ENCODE measurements at places on chromosomes 13 and 19. TPM values are rescaled to one million over a fixed set of nuclear protein-coding genes. Genes with fewer than 3 reads are reported as not detected.
A peak's percentile ranks its signal among the peaks of the same experiment; 100 is the strongest.

DNA sequence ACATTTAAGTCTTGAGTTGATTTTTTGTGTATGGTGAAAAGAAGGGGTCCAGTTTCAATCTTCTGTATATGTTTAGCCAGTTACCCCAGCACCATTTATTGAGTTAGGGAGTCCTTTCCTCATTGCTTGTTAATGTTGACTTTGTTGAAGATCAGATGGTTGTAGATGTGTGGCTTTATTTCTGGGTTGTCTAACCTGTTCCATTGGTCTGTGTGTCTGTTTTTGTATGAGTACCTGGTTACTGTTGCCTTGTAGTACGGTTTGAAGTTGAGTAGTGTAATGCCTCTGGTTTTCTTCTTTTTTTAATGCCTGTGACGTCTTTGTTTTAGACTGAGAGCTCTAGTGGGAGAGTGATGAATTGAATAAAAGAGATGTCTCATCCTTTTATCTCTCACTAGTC lies 83.2 kb downstream of the NBEA start:
- no peak overlapping the region for H3K27ac ChIP-seq
- no peak for DNase-seq
- no peak overlapping the region for H3K4me3 ChIP-seq
- H3K36me3 ChIP-seq = no peaks in the 10 kb centered on the region
- H3K4me1 ChIP-seq = no peaks in the 10 kb centered on the region

GRCh38 chr19:788686-788982 lies 8.6 kb upstream of the PTBP1 start:
- no peak overlapping the region for H3K4me3 ChIP-seq
- H3K4me1 ChIP-seq = no peaks in the 10 kb centered on the region

GRCh38 chr19:5193192-5193591 lies 147.4 kb downstream of the PTPRS start:
- H3K4me3 ChIP-seq = no peak overlapping the region
- no peak overlapping the region for H3K27ac ChIP-seq
- H3K4me1 ChIP-seq = no peaks in the 10 kb centered on the region
- no peaks in the 10 kb centered on the region for H3K36me3 ChIP-seq

DNA sequence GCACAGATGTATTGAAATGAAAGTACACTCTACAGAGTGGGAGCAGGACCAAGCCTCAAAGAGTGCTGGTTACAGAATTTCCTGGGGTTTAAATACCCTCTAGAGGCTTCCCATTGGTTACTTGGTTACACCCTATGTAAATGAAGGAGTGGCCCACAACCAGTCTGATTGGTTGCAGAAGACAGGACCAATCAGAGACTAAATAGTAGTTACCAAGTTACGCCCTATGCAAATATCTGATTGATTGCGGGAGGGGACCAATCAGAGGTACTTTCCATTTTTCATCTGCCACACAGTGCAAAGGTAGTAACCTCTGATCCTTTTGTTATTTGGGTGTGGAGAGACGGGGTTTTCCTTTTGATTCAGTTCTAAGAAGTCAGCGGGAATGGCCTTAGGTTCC lies 5.5 kb upstream of the ZFP82 start:
- no peak overlapping the region for H3K4me3 ChIP-seq
- H3K36me3 ChIP-seq = peaks cover 9% of the 10 kb centered on the region
- no peak overlapping the region for H3K27ac ChIP-seq
- no peak for DNase-seq

DNA sequence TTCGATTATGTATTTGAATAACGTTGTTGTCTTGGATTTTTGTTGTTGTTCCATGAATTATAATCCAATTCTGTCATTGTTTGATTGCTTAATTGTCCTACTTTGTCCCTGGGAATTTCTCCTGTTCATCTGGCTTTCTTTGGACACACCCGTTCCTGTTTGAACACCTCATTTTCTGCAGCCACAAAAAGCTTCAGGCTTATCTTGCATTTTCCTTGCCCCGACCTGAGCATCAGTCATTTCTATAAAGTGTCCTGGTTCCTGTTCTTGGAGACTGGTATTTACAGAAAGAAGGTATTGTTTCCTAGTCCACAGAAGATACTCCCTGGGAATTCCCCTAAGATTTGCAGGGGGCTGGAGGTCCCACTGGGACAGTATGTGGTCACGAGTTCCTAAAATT lies 731.8 kb upstream of the ARGLU1 start:
- H3K4me1 ChIP-seq = no peaks in the 10 kb centered on the region
- H3K36me3 ChIP-seq = no peaks in the 10 kb centered on the region
- H3K27me3 ChIP-seq = no peaks in the 10 kb centered on the region
- no peak overlapping the region for H3K4me3 ChIP-seq

DLL3 gene
- 0.26 TPM for total RNA-seq

- no peak overlapping the region for H3K4me3 ChIP-seq
- DNase-seq = no peak
- H3K4me1 ChIP-seq = no peaks in the 10 kb centered on the region
- no peak overlapping the region for H3K27ac ChIP-seq
- H3K27me3 ChIP-seq = no peaks in the 10 kb centered on the region
Observed at GRCh38 chr13:113075711-113076110, 29.9 kb upstream of the F7 start.

- no peaks in the 10 kb centered on the region for H3K4me1 ChIP-seq
Observed at GRCh38 chr13:33496336-33496735, 210.8 kb upstream of the STARD13 start.

GRCh38 chr19:18339723-18340122 lies 675 bp upstream of the PGPEP1 start:
- H3K4me1 ChIP-seq = peaks cover 21% of the 10 kb centered on the region
- H3K36me3 ChIP-seq = peaks cover 14% of the 10 kb centered on the region
- H3K27me3 ChIP-seq = peaks cover 4% of the 10 kb centered on the region
- H3K27ac ChIP-seq = peak overlapping the region; percentile 68
- peak overlapping the region; percentile 77 for H3K4me3 ChIP-seq
- no peak for DNase-seq

FFAR1 gene
- total RNA-seq = not detected

DNA sequence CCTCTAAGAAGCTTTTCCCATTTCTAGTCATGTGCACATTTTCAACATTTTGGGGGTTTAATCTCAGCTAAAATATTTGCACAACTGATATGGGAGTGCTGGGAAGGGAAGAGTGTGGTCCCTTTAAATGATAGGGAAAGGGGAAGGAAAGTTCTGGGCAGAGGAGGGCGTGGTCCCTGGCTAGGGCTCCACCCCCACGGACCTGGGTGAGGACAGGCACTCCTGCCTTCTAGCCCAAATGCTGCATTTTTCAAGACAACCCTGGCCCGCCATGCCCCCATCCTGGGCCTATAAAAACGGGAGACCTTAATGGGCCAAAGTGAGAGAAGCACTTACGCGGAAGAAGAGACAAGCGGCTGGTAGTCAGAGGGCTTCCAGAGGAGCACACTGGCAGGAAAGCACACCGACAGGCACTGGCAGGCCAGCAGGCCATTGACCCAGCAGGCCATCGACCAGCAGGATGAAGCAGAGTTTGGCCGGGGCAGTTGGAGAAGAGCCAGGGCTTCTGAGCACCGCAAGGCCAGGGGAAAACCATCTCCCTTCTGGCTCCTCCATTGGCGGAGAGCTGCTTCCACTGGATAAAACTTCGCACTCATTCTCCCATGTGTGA lies 266.7 kb downstream of the SPRY2 start:
- H3K27me3 ChIP-seq = no peaks in the 10 kb centered on the region
- no peak overlapping the region for H3K27ac ChIP-seq
- H3K36me3 ChIP-seq = no peaks in the 10 kb centered on the region
- no peaks in the 10 kb centered on the region for H3K4me1 ChIP-seq

TBC1D4 gene
- total RNA-seq = 13.4 TPM

GRCh38 chr13:33186861-33187291 lies 98.7 kb downstream of the STARD13 start:
- H3K4me3 ChIP-seq = no peak overlapping the region
- no peak for DNase-seq
- H3K27ac ChIP-seq = no peak overlapping the region
- no peaks in the 10 kb centered on the region for H3K36me3 ChIP-seq
- H3K27me3 ChIP-seq = peaks cover 4% of the 10 kb centered on the region

- H3K4me3 ChIP-seq = no peak overlapping the region
- H3K36me3 ChIP-seq = no peaks in the 10 kb centered on the region
- no peak for DNase-seq
- no peaks in the 10 kb centered on the region for H3K4me1 ChIP-seq
- H3K27ac ChIP-seq = no peak overlapping the region
Observed at GRCh38 chr13:25453850-25454365, 82.1 kb downstream of the ATP8A2 start.

DNA sequence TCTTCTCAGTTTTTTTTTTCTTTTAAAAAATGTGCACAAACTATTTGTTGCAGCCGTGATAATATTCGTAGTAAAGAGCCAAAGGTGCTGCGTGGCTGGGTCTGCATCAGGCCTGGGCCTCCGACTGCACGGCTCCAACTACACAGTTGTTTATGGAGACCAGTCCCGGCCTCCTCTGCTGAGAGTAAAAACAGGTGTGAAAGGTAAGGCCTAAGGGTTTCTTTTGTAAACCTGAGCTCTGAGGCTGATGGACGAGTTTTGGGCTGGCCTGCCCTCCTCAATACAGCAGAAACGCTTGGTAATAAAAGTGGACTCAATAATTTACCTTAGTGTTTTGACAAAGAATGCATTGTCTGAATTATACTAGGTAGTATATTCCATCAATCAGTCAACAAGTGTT lies 3.9 kb downstream of the MBNL2 start:
- no peak for DNase-seq
- H3K27me3 ChIP-seq = no peaks in the 10 kb centered on the region
- peak overlapping the region; percentile 82 for H3K27ac ChIP-seq
- H3K4me3 ChIP-seq = peak overlapping the region; percentile 79
- peaks cover 52% of the 10 kb centered on the region for H3K4me1 ChIP-seq
